ENCODE measurements at places on chromosomes 6 and 20. TPM values are rescaled to one million over a fixed set of nuclear protein-coding genes. Genes with fewer than 3 reads are reported as not detected.

Gene SAMD3
- total RNA-seq: 0.69 TPM

Gene SPDEF
- total RNA-seq: 0.57 TPM

Gene TNXB
- 84.8 TPM for total RNA-seq

Gene BAK1
- 18.7 TPM for total RNA-seq

Gene RBPJL
- not detected for total RNA-seq

Gene MAPK13
- 0.59 TPM for total RNA-seq

Gene GFRA4
- total RNA-seq: 0.19 TPM

Gene MYB
- 0.22 TPM for total RNA-seq

Gene TRIM31
- 15.1 TPM for total RNA-seq

Gene BCAS1
- total RNA-seq: 0.20 TPM

Gene ID1
- 26.5 TPM for total RNA-seq

Gene STXBP5
- total RNA-seq: 11.7 TPM

Gene CLPSL2
- total RNA-seq: not detected

Gene BMP6
- total RNA-seq: 0.90 TPM

Gene HLA-DPA1
- not detected for total RNA-seq

Gene CPXM1
- 16.5 TPM for total RNA-seq

Gene TCP11
- 0.50 TPM for total RNA-seq

Gene B3GAT2
- 6.5 TPM for total RNA-seq

Gene CST11
- not detected for total RNA-seq

Gene HTR1E
- total RNA-seq: 0.18 TPM

Gene SLC17A4
- not detected for total RNA-seq

Gene TCFL5
- 10.7 TPM for total RNA-seq

Gene OR2H2
- 0.80 TPM for total RNA-seq

Gene ZNF311
- total RNA-seq: 1.9 TPM

Gene PBOV1
- total RNA-seq: 0.93 TPM

Gene TPD52L1
- 12.8 TPM for total RNA-seq

Gene TNFRSF21
- total RNA-seq: 2.6 TPM

Gene BCAS4
- 17.3 TPM for total RNA-seq

Gene FGD2
- total RNA-seq: 0.31 TPM

Gene CALHM4
- total RNA-seq: not detected

Gene GPR6
- 0.08 TPM for total RNA-seq

Gene BPI
- total RNA-seq: not detected

Gene TBC1D32
- total RNA-seq: 13.9 TPM

Gene SLA2
- total RNA-seq: 0.71 TPM

Gene DCDC2
- 3.6 TPM for total RNA-seq

Gene TMEM200A
- total RNA-seq: 27.8 TPM

Gene TREM2
- not detected for total RNA-seq
